Bronchus fibroblast of lung (primary cell): ENCODE measurements at places on chromosomes 5 and 9. TPM values are rescaled to one million over a fixed set of nuclear protein-coding genes. Genes with fewer than 3 reads are reported as not detected.

Gene IL7R
- total RNA-seq: 12.9 and 14.0 TPM in 2 replicates

Gene PCDHB14
- under 0.01 TPM in 1 of 2 replicates, not detected in the other for total RNA-seq

Gene MAMDC2
- total RNA-seq: 2.2 and 2.5 TPM in 2 replicates

Gene LCN9
- not detected in 2 replicates for total RNA-seq

Gene PLGRKT
- total RNA-seq: 35.4 and 43.5 TPM in 2 replicates

Gene PCDHB10
- total RNA-seq: under 0.01 and 0.15 TPM in 2 replicates

Gene DRD1
- not detected in 2 replicates for total RNA-seq

Gene GABRP
- not detected in 2 replicates for total RNA-seq

Gene PCDHGA6
- total RNA-seq: 0.67 and 1.0 TPM in 2 replicates

Gene ECSCR
- 1.0 and 1.2 TPM in 2 replicates for total RNA-seq

Gene TPD52L3
- not detected in 2 replicates for total RNA-seq

Gene IFNA21
- not detected in 2 replicates for total RNA-seq

Gene FRMD3
- 0.59 and 2.0 TPM in 2 replicates for total RNA-seq

Gene ANKRD18B
- 0.17 and 0.74 TPM in 2 replicates for total RNA-seq

Gene FBP2
- total RNA-seq: not detected in 2 replicates

Gene C5orf58
- total RNA-seq: not detected in 2 replicates

Gene ANKRD55
- total RNA-seq: under 0.01 TPM in 1 of 2 replicates, not detected in the other

Gene WDR36
- 29.7 and 31.4 TPM in 2 replicates for total RNA-seq

Gene CTNND2
- total RNA-seq: not detected in 2 replicates

Gene PRRX2
- total RNA-seq: 14.3 and 14.9 TPM in 2 replicates

Gene HTR1A
- total RNA-seq: not detected in 2 replicates
